ENCODE measurements at places on chromosomes 12 and 14.

- DNase-seq, result peak; percentile 22
Observed at GRCh38 chr12:28172434-28173030, 17.7 kb upstream of the CCDC91 start.

GRCh38 chr14:89241934-89242651 is 174.9 kb downstream of the FOXN3 start:
- no peak for DNase-seq

- no peak for DNase-seq
Observed at GRCh38 chr14:96181186-96182056, 23.2 kb upstream of the BDKRB2 start.

DNA sequence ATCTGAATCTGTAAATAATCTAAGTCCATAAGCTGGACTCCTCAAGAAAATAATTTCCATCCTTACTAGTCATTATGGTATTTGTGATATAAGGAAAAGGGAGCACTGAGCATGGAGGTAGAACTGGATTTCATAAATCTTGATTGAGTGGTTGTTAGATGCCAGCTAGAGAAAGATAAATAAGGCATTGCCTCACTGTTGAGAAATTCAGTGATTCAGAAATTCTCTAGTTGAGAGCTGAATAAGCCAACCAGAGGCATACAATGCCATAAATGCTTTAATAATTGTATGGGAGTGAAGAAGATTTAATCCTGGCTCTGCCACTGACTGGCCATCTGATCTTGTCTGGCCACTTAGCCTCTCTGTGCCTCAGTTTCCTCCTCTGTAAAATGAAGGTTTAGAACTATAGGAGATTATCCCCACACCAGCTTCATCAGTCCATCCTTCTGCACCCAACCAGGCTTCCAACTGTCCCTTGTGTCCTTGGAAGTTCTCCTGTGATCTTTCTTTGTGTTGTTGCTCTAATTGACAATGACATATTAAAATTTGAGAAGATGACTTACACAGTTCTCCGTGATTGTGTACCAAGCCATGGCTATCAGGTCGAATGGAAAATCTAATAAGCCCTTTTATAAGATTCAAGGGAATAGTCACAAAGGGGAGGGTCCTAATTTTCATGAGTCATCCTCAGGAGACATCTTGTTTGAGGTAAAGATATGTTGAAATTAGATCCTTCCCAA is 394.3 kb downstream of the EGLN3 start:
- no peak for DNase-seq

- DNase-seq, result no peak
Observed at GRCh38 chr14:71523630-71524319, 408.5 kb upstream of the RGS6 start.

Measured in T1000 (cell line).